PC-3 (cell line): ENCODE measurements at places on chromosomes 5 and 9. TPM values are rescaled to one million over a fixed set of nuclear protein-coding genes. Genes with fewer than 3 reads are reported as not detected.

DNA sequence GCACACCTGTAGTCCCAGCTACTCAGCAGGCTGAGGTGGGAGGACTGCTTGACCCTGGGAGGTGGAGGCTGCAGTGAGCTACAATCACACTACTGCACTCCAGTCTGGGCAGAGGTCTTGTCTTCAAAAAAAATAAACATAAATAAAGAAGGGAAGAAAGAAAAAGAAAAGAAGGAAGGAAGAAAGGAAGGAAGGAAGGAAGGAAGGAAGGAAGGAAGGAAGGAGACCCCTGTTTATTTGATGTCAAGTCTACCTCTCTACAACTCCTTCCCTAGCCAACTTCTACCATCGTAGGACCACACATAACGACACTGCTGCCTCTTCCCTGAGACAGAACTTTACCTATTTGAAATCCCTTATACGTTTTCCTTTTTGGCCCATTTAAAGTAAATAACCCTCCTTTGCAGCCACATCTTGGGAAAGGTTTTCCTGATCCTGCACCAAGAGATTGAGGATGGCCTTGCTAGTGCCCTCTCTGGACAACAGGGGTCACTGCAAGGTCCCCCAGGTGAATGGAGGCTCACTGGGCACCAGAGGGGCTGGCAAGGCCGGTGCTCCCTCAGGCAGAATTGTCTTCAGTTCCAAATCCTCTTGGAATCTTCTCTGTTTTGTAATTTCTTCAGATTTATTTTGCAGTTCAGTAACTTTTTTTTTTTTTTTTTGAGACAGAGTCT, 10.5 kb downstream of the RPS14 start:
- no peak overlapping the region for H3K4me3 ChIP-seq
- DNase-seq, result peak; percentile 41
- no peaks in the 10 kb centered on the region for H3K27me3 ChIP-seq
- H3K27ac ChIP-seq, result no peak overlapping the region

DNA sequence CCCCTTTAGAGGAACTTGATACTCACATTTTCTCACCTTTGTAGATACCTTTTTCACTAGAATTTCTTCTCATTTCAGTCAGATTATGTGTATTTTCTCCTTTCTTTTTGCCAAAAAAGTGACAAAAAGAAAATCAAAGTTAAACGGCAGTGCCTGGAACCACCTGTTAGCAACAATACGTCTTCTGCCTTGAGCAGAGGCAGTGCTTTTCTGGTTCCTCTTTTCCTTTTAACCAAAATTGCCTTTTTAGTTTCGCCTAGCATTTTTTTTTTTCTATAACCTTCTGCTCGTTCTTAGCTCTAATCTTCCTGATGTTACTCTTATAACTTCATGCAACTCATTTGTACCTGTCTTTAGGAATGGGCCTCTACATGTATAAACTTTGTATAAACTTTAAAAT, 26.1 kb downstream of the SMIM32 start:
- no peak overlapping the region for H3K4me3 ChIP-seq
- no peaks in the 10 kb centered on the region for H3K27me3 ChIP-seq
- no peak overlapping the region for H3K27ac ChIP-seq
- no peak for DNase-seq

DNA sequence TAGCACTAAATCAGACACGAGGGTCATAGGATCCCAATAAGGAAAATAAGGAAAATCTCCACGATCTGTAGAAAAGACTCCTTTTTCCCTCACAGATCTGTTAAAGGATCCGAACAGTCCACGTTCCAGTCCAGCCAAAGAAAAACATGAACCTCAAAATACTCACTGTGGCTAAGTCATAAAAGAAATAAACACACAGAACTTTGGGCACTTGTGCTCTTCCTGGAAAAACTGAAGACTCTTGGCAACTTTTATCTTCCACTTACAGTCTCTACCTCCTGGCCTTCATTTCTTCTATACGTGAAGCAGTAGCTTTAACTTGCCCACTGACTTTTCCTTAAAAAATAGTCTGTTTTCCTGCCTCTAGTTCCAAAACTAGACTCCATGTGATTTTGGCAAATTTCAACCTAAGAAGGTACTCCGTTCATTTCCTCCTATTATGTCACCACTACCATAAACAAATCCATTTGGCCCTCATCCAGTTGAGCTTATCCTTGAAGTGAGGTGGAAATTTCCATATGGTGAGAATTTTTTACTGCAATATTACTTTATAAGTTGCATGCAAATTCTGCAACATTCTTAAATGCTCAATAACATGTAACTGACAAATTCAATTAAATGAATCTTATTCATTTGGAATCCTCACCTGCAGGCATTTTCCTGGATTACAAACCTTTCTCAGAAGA, 5.3 kb upstream of the LHFPL2 start:
- H3K27ac ChIP-seq, result no peak overlapping the region
- H3K4me1 ChIP-seq, result peaks cover 7% of the 10 kb centered on the region; the same call in 1 of the 2 replicates
- H3K27me3 ChIP-seq, result no peaks in the 10 kb centered on the region
- DNase-seq, result peak; percentile 10

DNA sequence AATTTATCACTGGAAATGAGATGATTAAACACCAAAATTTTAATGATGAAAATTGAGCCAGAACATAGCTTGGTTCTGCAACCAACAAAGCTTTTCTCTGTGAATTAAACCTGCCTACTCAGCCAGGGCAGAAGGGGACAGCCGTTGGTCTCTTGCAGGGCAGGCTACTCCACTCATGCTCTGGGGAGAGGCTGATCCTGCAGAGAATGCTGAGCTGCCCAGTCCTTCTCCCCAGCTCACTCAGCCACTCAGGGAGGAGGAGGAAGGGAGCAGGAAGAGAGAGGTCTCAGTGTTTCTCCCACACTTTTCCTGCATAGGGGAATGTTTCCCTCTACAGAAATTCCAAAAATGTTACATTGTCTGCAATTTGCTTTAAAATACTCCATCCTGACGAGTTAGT, 40.4 kb upstream of the HMHB1 start:
- H3K27me3 ChIP-seq, result no peaks in the 10 kb centered on the region
- H3K4me3 ChIP-seq, result no peak overlapping the region
- H3K36me3 ChIP-seq, result no peaks in the 10 kb centered on the region
- H3K27ac ChIP-seq, result no peak overlapping the region

DNA sequence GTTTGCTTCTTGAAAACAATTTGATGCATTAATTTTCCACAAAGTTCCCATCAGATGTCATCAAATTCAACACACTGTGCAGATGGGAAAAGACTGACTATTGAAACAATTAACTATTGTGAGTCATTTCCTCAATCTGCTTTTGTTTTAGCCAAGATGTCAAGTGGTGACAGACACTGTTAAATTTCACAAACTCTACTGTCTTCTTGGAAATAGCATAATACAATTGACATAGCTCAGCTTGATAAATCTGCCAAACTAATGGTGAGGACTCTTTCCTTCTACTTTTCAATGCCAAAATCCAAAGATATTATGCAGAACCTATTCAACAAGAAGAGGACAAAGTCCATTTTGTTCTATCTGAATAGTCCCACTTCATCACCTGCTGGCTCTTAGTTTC, 242.3 kb downstream of the CAAP1 start:
- DNase-seq, result no peak
- H3K4me3 ChIP-seq, result no peak overlapping the region
- H3K4me1 ChIP-seq, result no peaks in the 10 kb centered on the region
- H3K36me3 ChIP-seq, result no peaks in the 10 kb centered on the region
- no peak overlapping the region for H3K27ac ChIP-seq

DNA sequence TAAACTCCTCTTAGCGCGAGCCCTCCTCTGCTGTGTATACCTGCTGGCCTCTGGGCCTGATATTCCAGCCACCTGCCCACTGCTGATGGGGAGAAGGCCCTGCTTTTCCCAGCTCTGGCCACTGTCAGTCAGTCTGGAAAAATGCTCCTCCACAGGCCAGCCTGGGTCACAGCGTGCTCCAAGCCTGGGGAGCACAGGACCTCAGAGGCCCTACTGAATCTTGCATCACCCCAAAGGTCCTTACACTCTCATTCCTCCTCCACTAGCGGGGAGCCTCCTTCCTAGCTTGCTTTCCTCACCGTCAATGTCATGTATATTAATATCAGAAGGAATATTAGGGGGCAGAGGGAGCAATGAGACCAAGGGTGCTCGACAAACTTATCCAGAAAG, 73.7 kb downstream of the SHB start:
- H3K27ac ChIP-seq, result no peak overlapping the region
- H3K36me3 ChIP-seq, result peaks cover 15% of the 10 kb centered on the region
- DNase-seq, result no peak
- no peak overlapping the region for H3K4me3 ChIP-seq
- H3K4me1 ChIP-seq, result peaks cover 23% of the 10 kb centered on the region

GRCh38 chr5:30764704-30765103, 428.8 kb upstream of the CDH6 start:
- no peak for DNase-seq
- no peaks in the 10 kb centered on the region for H3K27me3 ChIP-seq
- H3K27ac ChIP-seq, result no peak overlapping the region
- no peaks in the 10 kb centered on the region for H3K4me1 ChIP-seq
- H3K4me3 ChIP-seq, result no peak overlapping the region
- no peaks in the 10 kb centered on the region for H3K36me3 ChIP-seq

GRCh38 chr9:15135164-15135792, 171.7 kb downstream of the TTC39B start:
- peak overlapping the region; percentile 61 for H3K4me3 ChIP-seq
- H3K36me3 ChIP-seq, result no peaks in the 10 kb centered on the region
- no peaks in the 10 kb centered on the region for H3K4me1 ChIP-seq

DNA sequence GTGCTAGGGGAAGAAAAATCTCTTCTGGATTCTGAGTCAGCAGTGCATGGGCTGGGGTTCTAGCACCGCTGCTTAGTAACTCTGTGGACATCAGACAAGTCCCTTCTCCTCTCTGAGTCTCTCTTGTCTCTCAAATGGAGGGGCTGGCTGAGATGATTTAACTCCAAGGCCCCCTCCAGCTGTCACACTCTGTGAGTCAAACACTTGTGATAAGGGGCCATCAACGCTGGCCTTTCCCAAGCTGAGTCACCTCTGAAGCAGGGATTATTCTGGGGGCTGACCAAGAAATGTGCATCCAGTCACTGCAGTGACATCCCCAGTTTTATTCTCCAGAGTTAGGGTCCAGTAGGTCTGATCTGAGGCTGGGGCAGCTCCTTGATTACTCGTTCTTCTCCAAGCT, 110.4 kb upstream of the ZNF462 start:
- no peaks in the 10 kb centered on the region for H3K36me3 ChIP-seq
- no peak for DNase-seq
- no peaks in the 10 kb centered on the region for H3K4me1 ChIP-seq
- no peak overlapping the region for H3K27ac ChIP-seq
- H3K4me3 ChIP-seq, result no peak overlapping the region

GRCh38 chr9:107694390-107694789, 204.8 kb upstream of the KLF4 start:
- no peaks in the 10 kb centered on the region for H3K27me3 ChIP-seq
- no peak overlapping the region for H3K4me3 ChIP-seq
- no peaks in the 10 kb centered on the region for H3K36me3 ChIP-seq
- H3K27ac ChIP-seq, result no peak overlapping the region
- no peaks in the 10 kb centered on the region for H3K4me1 ChIP-seq
- no peak for DNase-seq

GRCh38 chr9:37784291-37784615, 611 bp downstream of the EXOSC3 start:
- peak overlapping the region; percentile 94 for H3K4me3 ChIP-seq
- H3K27me3 ChIP-seq, result no peaks in the 10 kb centered on the region
- peaks cover 13% of the 10 kb centered on the region for H3K4me1 ChIP-seq
- H3K27ac ChIP-seq, result peak overlapping the region; percentile 50

DNA sequence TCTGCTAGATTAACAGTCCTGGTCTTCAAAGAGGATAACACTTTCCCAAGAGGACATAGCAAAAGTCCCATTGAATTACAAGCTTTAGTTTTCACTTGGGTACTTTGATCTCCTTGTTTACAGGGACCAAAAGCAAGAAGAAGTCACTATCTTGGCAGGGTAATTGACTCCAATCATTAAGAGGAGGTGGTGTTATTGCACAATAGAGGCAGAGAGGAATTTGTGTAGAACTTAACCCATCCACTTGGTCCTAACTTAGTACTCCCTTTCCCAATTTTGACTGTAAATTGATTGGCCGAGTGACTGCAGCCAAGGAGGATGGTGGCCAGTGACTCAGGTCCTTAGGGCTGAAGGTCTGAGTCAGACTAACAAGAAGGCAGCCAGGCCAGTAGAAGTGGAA, 9.3 kb upstream of the TRPC7 start:
- H3K36me3 ChIP-seq, result no peaks in the 10 kb centered on the region
- peaks cover 7% of the 10 kb centered on the region; the same call in 1 of the 2 replicates for H3K4me1 ChIP-seq
- H3K27ac ChIP-seq, result no peak overlapping the region
- no peaks in the 10 kb centered on the region for H3K27me3 ChIP-seq
- H3K4me3 ChIP-seq, result no peak overlapping the region

DNA sequence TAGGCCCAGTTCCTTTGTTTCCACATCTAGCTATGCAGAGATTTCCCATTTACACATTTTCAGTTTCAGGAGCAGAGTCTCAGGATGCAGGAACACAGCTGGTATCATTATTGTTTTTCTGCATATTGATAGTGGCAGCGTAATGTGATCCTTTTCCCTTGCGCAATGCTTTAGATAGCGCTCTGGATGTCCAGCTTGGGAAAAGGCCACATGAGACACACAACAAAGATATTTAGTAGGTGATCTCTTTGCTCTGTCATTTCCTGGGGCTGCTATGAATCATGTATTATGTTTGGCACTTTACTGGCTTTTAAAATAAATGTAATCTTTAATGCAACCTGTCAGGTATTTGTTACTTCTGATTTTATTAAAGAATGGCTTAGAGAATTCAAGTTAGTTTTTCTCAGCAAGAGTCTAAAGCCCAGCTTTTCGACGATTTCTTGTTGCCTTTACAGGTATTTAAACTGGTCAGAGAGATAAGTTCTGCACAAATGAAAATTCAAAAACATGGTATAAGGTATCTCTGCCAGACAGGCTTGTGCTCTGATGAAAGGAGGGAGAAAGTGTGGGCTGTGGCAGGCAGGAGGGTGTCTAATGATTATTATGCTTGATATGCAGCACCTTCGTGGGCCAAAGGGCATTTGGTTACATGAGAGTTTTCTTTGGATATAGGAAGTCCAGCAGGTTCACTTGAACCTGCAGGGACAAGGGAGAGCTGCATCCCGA, 42.2 kb downstream of the PTTG1 start:
- H3K27ac ChIP-seq, result peak overlapping the region; percentile 77
- DNase-seq, result peak; percentile 91
- peak overlapping the region; percentile 36; the same call in 1 of the 2 replicates for H3K4me3 ChIP-seq
- no peaks in the 10 kb centered on the region for H3K27me3 ChIP-seq

DNA sequence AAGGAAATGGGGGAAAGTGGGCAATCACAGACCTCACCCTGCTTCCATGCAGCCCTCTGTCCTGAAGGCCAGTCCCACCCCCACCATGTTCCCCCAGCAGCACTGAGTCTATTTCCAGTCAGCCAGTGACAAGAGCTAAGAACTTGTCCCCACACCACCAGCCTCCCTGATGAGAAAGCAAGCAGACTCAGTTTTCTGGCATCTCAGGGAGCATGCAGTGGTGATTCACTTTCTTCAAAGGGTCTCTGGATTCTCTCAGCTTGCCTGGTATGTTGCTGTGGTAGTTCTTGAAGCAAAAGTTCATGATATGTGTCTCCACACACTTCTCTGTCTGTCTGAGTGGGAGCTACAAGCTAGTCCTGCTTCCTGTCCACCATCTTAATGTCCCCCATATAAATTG, 799.9 kb upstream of the TYRP1 start:
- H3K4me3 ChIP-seq, result no peak overlapping the region
- no peak overlapping the region for H3K27ac ChIP-seq
- H3K36me3 ChIP-seq, result no peaks in the 10 kb centered on the region
- H3K4me1 ChIP-seq, result no peaks in the 10 kb centered on the region
- no peaks in the 10 kb centered on the region for H3K27me3 ChIP-seq
- no peak for DNase-seq

The DND1 gene
- total RNA-seq, result 0.75 and 1.1 TPM in 2 replicates

The PCDHGC3 gene
- total RNA-seq, result 0.35 and 2.1 TPM in 2 replicates

The SKP1 gene
- 197 and 220 TPM in 2 replicates for total RNA-seq

The PALM2AKAP2 gene
- total RNA-seq, result 0.22 and 1.2 TPM in 2 replicates

The SYNPO gene
- 5.3 and 8.4 TPM in 2 replicates for total RNA-seq

The SPINK6 gene
- total RNA-seq, result not detected in 2 replicates

The PRUNE2 gene
- not detected in 2 replicates for total RNA-seq

The ANKRD31 gene
- 0.12 and 0.26 TPM in 2 replicates for total RNA-seq

The HEMGN gene
- total RNA-seq, result not detected in 2 replicates

The ACOT12 gene
- not detected in 2 replicates for total RNA-seq

The PAXX gene
- total RNA-seq, result 113 and 137 TPM in 2 replicates

The LEAP2 gene
- 0.36 TPM in 1 of 2 replicates, not detected in the other for total RNA-seq
